ENCODE measurements at places on chromosomes 16 and 17.

DNA sequence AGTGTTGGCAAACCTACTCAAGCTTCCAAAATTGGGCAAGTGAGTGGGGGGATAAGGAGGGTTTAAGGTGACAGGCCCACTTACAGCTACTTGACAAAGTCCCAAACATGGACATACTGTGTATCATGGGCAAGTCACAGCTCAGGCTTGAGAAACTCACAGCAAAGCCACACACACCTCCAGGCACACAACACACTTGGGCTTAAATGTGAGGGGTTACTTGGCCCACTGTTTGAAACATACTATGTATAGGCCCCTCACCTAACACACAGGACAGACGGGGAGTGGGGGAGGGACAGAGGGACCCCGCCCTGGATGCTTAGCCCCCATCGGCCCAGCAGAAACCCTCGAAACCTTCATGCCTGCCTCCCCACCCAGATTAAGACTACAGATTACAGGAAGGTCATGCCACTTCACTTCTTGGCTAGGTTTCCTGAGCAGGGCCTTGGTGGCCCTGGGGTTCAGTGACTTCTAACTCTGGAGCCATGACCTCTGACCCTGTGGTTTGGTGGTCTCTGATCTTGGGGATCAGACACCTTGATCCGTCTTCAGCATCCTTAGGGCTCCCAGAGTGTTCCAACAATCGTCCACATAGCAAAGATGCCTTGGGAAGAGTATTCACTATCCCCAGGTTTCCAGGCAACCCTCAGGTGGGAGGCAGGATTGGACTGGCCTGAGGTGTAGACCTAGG, 2.3 kb upstream of the SAMD14 start:
- DNase-seq: no peak

DNA sequence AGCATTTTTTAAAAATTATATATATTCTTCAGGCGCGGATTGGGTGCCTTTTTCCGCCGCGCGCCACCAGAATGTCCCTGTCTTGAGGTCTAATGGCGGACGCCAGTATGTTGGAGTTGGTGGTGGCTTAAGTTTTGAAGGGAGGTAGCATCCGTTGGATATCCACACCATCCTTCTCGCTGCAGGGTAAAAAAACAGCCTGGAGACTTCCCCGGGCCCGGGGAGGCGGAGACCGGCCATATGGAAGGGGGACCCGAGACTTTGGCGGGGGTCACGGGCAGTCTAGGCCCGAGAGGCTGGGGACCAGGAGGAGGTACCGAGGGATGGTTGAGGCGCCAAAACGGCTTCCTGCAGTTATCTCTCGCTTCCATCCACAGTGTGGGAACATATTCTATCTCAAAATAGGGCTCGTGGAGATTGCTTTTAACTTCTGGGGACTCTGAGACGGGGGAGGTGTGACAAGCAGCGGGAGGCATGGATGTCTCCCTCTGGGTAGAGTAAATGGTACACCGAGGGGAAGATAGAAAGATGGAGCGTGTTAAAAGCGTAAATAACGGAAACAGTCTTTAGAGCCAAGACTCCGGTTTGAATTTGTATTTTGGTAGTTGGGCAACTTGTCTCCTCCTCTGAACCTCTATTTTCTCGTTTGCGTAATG, at the start of gene SF3B3:
TSS of gene SF3B3 (plus strand) at position 74 of the 656 bp plus-strand sequence. CDS start 2,841 bp downstream, outside the sequence.
- DNase-seq: peak; percentile 84

GRCh38 chr17:82658331-82658730, 10.1 kb upstream of the WDR45B start:
- DNase-seq: no peak

DNA sequence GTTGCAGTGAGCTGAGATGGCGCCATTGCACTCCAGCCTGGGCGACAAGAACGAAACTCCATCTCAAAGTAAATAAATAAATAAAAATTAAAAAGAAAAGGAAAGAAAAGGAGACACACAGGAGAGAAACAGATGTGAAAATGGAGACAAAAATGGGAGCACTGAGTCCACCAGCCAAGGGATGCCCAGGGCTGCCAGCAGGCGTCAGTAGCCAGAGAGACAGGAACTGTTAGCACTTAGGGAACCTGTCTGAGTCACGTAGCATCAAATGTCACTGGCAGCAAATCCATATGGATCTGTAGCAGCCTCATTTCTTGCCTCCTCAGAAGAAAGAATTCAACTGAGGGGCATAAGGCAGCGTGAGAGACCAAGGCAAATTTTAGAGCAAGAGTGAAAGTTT, 79.7 kb downstream of the CYLD start:
- no peak for DNase-seq

GRCh38 chr16:5665834-5666233, 568.2 kb upstream of the EEF2KMT start:
- DNase-seq: no peak

GRCh38 chr16:22192261-22193062, 13.6 kb upstream of the EEF2K start:
- DNase-seq: peak; percentile 89

DNA sequence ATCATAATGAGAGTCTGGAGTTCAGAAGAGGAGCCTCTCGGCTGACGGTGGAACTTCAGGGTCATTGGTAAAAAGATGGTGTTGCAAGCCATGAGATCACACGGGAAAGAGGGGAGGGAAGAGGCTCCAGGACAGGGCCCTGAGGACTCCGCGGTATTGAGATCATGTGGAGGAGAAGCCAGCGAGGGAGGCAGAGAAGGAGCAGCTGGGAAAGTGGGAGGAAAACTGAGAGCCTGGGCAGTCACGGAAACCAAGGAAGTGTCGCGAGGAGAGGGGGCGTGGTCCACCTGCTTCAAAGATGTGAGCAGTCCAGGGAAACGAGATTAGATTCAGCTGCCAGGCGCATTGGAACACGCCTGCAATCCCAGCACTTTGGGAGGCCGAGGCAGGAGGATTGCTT, 27.7 kb upstream of the SBK1 start:
- peak; percentile 38 for DNase-seq

All from heart left ventricle (tissue), 16 donors.